ENCODE measurements at places on chromosomes 4 and X.

- no peak for DNase-seq
These were observed 55.6 kb upstream of the EXOC1L start for GRCh38 chr4:55763996-55764395.

DNA sequence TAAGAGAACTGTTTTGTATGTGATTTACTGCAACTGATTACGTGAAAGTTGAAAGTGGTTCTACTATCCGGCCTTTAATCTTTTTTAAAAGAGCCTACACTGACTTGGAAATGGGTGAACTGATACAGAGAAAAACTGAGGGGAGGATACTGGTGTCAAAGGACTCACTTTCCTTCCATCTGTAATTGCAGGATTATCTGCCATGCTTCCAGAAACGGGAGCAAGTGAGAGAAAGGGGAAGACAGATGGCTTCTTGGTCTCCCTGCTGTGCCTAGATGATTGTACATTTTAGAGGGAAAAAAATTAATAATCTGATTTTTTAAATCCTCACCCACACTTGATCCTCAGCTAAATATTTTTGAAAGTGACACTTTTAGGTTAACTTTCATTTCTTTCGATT lies 88.3 kb upstream of the GRID2 start:
- DNase-seq, result no peak

- DNase-seq, result no peak
These were observed 31.8 kb downstream of the MSL3 start for GRCh38 chrX:11789809-11790208.

DNA sequence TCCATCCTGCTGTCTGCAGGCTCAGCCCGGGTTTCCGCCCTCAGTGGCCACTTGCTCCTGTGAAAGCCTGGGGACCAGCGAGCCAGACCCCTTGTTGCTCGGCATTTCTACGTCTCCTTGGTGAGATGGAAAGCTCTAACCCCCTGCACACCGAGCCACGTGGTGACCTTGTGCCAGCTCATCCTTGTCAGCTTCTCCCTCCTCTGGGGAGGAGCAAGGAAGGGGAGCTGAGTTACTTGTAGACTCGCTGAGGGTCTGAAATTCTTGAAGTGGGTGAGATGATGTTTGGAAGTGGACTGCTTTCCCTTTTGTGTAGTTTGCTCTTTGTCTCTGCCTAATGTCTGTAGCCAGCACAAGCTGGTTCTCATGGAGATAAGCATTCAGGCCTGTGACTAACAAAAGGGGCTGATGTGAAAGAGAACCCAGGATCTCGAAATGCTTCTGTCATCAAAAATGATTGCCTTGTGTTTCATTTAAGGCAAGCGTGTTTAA lies 29.3 kb downstream of the RGS12 start:
- no peak for DNase-seq

GRCh38 chrX:107758231-107758766 lies 17.3 kb downstream of the TSC22D3 start:
- no peak for DNase-seq

- DNase-seq, result no peak
These were observed 36.7 kb upstream of the HDAC8 start for GRCh38 chrX:72609313-72609712.

DNA sequence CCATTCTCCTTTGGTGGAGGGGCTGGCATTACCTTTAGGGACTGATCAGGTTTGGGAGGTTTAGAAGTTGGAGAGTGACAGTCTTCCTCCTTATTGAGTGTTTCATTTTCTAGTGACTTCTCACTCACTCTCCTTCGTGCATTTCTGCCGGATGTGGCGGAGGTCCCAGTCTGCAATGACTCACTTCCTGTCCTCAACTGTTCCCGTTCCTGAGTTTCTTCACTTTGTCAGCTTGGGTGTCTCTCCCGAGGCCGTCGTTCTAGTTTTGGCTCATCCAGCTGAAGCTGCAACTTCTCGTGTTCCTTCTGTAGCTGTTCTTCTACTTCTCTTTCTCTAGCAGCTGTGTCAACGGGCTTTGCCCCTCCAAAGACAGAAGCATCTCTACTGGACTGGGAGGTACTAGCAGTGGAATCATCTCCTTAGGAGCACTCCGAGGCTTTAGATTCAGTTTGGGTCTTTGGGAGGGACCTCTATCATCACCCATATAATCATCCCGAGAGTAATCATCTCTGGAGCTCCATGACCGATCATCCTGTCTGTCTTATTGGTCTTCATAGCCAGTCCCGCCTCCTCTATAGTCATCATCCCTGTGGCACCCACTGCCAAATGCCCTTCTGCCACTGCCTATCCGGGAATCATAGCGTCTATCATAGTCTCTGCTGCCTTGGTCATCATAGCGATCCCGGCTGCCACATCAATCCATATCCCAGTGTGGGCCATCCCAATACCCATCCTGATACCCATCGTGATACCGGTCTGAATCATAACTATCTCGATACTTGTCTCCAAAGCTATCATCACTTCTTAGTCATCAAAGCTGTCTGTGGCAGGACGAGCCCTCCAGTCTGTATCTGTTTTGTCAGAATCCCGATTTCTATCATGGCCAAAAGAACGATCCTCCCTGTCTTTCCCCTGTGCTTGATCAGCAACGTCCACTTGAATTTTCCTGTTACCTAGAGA lies 35.3 kb upstream of the VSIG4 start:
- DNase-seq, result peak; percentile 21

- DNase-seq, result no peak
These were observed 101.2 kb downstream of the ZNF674 start for GRCh38 chrX:46444011-46444410.

GRCh38 chrX:105018865-105019264 lies 201.6 kb downstream of the TEX13A start:
- no peak for DNase-seq

- no peak for DNase-seq
These were observed 186.5 kb upstream of the ATP6AP2 start for GRCh38 chrX:40394302-40394701.

DNA sequence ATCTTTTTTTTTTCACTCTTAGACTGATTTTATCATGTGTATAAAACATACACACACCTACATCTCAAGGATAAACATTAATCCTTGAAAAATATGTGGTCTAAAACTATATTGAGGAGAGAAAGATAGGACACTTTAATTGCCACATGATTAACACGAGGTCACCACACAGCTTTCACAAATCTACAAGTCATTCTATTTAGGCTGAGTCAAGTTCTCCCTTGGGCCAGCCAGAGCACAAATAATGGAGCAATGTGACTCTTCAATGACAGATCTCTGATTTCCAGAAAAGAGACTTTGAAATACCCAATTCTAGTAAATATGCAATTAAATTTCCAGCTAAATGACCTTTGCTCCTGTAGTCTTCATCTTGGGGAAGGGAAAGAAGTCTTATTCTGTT lies 12.9 kb upstream of the ADH4 start:
- no peak for DNase-seq

- DNase-seq, result no peak
These were observed 31.3 kb downstream of the HTRA3 start for GRCh38 chr4:8300832-8301231.

DNA sequence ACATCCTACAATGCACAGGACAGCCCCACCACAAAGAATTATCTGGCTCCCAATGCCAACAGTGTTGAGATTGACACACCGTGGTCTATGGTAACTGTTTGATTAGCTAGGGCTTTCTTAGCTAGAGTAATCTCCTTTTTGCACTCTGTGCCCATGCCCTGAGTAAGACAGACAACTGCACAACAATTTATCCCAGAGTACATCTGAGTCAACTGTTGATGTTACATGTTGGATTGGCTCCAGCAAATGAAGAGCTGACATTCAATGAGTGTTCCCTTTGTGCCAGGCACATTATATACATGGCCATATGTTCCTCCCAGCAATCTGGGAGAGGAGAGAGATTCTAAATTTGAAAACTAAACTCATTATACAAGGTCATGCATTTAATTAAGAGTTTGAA lies 3.9 kb upstream of the FAM9C start:
- DNase-seq, result no peak

DNA sequence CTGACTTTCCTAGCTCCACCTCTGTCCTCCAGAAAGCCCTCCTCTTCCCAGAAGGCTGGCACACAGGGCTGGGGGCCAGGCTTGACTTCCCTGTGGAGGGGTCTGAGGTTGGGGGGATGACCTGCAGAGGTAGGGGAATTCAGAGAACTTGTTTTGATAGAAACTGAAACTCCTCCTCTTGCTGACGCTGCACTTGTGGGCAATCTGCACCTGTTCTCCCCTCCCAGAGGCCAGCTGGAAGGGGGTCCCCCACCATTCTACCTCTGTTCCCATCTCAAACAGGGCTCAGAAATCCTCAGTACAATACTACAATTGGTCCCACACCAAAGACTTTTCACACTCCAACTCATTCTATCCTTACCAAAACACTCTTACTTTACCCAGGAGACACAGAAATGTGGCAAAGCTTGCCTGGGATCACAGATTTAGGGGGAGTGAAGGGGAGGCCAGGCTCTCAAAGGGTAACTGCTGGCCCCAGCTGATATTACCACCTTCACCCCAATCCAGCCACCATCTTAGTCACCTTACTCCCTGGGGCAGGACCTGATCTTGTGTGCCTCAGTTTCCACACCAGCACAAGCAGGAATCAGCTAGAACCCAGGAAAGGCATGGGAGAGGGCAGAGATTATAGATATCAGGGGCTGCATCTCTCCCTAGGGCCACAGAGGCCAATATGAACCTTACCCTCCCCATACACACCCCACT lies 18.5 kb downstream of the OTUD5 start:
- DNase-seq, result no peak

- DNase-seq, result no peak
These were observed 16.9 kb downstream of the TRIM75 start for GRCh38 chr4:165070560-165070959.

DNA sequence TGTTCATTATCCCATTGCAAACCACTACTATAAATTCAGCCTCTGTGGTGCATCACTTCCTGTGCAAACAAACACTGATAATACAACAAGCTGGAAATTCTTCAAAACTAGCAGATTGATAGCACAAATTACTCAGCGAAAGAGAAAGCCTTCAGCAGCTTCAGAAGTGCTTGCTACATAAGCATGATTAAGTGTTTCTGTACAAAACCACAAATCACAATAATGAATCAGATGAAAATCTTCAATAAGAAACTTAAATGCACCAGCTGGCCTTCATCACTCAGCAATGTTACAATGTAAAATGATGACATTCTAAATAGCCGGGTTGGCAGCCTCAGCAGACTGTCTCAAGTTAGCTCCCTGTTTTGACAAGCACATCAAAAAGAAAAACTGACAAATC lies 262.2 kb downstream of the SPOCK3 start:
- DNase-seq, result no peak

- DNase-seq, result no peak
These were observed 105.0 kb downstream of the ARSJ start for GRCh38 chr4:113874480-113874879.

DNA sequence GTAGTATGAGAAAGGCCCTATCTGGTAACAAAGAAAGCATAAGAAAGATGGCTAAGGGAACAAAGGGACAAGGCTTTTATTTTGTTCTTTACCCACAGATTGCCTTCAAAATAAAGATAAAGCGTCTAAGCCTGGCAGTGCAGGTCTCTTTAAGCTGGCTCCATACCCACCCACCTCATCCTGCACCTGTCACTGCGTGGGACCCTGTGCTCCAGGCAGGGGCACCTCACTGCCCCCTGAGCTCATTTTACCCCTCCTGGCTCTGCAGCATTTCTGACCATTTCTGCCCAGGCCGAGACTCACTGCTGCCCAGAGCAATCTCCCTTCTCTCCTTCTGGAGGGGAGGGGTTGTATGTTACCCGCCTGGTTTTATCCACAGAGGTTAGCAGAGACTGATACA lies 1.7 kb upstream of the CYP4V2 start:
- no peak for DNase-seq

GRCh38 chrX:133151336-133151735 lies 54.4 kb upstream of the USP26 start:
- DNase-seq, result no peak

GRCh38 chr4:181799561-181800069 lies 443.6 kb upstream of the TENM3 start:
- DNase-seq, result no peak

DNA sequence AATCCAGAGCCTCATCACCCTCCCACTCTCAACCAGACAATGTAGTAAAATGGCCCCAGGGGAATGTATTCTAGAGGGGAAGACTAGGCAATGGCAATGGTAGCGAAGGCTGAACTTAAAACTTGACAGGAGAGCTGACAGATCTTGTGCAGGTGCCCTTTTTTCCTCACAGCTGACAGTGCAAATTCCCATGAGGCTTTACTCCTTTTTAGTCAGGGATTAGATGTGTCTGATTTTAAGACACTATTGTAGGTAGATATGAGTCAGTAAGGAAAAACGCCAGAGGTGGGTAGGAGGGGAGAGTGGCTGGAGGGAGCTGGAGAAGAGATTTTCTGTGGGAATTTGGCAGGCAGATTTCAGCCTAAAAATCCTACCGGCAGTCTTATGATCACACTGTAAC lies 10.7 kb downstream of the CAPN6 start:
- no peak for DNase-seq

GRCh38 chrX:138917781-138918180 lies 206.3 kb upstream of the FGF13 start:
- DNase-seq, result no peak

- no peak for DNase-seq
These were observed 11.9 kb upstream of the UBA6 start for GRCh38 chr4:67712650-67713528.

DNA sequence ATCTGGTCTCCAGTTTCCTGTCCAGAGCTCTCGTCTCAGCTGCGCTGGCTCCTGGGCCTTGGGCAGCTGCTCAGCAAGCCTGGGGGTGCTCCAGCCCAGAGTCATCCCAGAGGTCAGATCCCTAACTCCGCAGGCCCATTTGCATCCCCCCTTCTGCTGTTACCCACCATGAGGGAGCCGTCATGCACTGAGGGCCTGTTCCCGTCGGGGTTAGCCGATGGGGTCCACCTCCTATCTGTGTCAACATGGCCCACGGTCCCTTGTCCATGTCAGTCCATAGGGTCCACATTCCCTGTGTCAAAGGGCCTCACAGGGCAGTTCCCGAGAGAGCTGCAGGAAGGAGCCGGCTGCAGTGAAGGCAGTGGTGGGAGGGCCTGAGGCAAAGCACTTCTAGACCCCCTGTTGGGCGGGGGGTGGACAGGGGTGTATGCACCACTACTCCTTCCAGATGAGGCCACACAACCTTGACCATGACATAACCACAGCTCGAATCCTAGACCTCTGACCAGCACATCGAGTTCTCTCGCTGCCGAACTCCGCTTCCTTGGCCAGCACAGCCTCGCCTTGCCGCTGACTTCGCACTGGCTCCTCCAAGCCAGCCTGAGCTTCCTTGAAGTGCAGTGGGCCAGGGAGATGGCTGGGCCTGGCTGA lies 24.9 kb downstream of the WDR1 start:
- no peak for DNase-seq

DNA sequence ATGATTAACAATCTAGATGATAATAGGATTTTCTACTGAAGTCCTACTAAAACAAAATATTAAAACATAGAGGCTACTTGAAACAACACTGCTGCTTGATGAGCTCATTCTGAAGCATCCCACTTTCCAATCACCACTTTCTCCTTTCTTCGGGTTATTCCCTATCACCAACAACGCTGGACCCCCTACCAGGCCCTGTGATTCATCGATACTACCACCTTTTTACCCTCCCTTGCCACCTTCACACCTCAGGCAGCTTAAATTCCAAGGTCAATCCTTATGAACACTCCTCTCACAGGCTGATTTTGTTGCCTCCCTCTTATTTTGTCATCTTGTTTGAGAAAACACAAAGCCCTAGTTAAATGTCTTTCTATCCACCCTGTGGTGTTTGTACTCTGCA lies 102.6 kb downstream of the IQCM start:
- no peak for DNase-seq
